ENCODE measurements at places on chromosomes 13 and 19.

- no peak for DNase-seq
These were observed at the start of gene ANGPTL8 for GRCh38 chr19:11239377-11240000. Gene ANGPTL8, plus strand, starts transcription at chr19:11239619. Its CDS starts 19 bp downstream, at chr19:11239638.

DNA sequence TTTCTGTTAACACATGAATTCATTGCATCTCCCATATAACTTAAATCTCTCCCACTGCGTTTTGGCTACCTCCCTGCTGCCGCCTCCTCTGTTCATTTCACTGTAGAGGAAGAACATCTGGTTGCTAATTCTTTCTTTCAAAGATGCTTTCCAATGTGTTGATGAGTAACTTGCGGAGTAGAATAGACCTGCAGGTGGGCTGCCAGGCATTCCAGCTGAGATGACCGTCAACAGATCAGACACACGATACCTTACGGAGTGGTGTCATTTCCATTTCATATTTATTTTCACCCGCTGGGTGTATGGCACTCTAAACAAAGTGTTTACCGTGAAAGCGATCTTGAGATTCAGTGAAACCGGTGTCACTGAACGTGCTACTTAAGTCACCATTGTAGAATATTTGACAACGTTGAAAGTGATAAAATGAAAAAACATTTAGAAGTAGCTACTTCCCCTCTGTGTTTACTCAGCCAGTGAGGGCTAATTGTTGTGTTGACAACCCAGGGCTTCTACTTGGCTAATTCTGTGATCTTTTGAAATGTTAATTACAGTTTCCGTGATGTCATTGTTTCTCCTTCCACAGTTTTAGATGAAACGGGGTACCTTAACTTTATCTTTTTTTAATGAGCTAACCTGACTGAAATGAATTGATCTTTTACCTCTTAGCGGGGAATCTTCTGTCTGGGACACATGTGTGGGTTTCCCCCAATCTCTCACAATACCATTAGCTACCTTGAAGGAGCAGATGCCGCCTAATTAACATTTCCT, 228.5 kb upstream of the ARGLU1 start:
- no peak for DNase-seq

- DNase-seq: no peak
These were observed 73.3 kb downstream of the OLFM4 start for GRCh38 chr13:53101883-53102282.

DNA sequence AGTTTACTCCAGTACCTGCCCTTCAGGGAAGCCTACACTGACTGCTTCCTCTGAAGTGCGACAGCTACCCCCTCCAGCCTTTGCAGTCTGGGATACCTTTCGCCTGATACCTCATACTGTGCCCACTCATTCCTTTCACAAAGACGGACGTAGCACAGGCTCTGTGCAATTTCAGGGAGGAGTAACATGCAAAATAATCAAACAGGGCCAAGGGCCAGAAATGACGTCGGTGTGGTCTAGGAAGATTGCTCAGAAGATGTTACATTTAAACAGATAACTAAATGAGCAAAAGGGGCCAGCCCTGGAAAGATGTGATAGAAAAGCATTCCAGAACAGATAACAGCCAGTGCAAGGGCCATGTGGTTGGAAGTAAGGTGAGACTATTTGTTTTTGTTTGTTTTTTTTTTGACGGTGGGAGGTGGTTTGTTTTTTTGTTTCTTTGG, 6.6 kb upstream of the DDX39A start:
- no peak for DNase-seq

GRCh38 chr19:46450737-46451136, 20.6 kb downstream of the PNMA8A start:
- no peak for DNase-seq

DNA sequence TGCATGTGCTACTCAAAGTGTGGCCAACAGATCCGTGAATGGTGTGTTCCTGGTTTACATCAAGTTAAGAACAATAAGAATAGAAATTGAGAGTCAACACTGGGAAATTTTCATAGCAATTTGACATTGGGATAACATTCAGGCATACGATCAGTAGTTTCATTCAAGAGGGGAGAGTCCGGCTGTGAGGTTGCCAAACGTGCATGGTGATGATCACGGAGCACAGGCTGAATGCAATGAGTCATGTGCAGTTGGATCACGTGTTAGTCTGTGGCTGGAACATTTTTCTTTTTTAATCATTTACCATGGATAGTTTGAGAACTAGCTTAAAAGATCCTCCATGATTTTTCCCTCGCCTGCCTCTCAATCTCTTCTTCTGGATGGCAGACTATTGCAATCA, 2.5 kb upstream of the DCT start:
- DNase-seq: no peak

GRCh38 chr13:80307401-80307987, 33.4 kb downstream of the SPRY2 start:
- no peak for DNase-seq

DNA sequence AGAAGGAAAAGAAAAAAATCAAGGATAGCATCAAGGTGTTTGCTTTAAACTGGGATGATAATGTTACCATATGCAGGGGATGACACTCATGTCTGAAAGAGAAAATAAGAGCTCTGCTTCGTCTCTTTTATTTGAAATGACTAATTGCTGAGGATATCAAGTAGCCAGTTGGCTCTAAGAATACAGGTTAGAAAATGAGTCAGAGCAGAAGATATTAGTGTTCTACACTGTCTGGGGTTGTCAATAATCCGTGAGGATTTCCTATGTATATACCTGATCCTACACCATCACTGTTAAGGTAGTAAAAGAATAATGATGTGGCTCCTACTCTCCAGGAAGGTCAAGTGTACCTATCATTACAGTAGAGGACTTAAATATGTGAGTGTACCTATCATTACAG, 562.5 kb downstream of the GPC6 start:
- no peak for DNase-seq
